ENCODE measurements at places on chromosomes 2 and 18. TPM values are rescaled to one million over a fixed set of nuclear protein-coding genes. Genes with fewer than 3 reads are reported as not detected.

CCDC102B gene
- 3.3 TPM for total RNA-seq

ZNF892 gene
- total RNA-seq, result 1.4 TPM

SERPINB4 gene
- total RNA-seq, result not detected

RAB17 gene
- 0.32 TPM for total RNA-seq

SAG gene
- total RNA-seq, result not detected

SPC25 gene
- total RNA-seq, result not detected

PTPN4 gene
- 35.9 TPM for total RNA-seq

OTX1 gene
- total RNA-seq, result not detected

PLCD4 gene
- total RNA-seq, result 1.9 TPM

HMSD gene
- total RNA-seq, result not detected

CEBPZOS gene
- 2.9 TPM for total RNA-seq

SCYGR3 gene
- total RNA-seq, result not detected

DSG4 gene
- not detected for total RNA-seq

ATP8B1 gene
- 30.9 TPM for total RNA-seq

ZAP70 gene
- total RNA-seq, result 2.7 TPM

SLC9A4 gene
- not detected for total RNA-seq

SMIM21 gene
- not detected for total RNA-seq

GATA6 gene
- total RNA-seq, result 89.3 TPM

SLC23A3 gene
- 14.2 TPM for total RNA-seq

ID2 gene
- 752 TPM for total RNA-seq

POTEI gene
- total RNA-seq, result not detected

EFEMP1 gene
- 1,320 TPM for total RNA-seq

FOXD4L1 gene
- not detected for total RNA-seq

SERPINB5 gene
- not detected for total RNA-seq

MARCHF4 gene
- total RNA-seq, result not detected

IL1R1 gene
- total RNA-seq, result 132 TPM

ALPG gene
- total RNA-seq, result not detected

SPDYA gene
- 0.32 TPM for total RNA-seq

ADAM23 gene
- total RNA-seq, result 2.3 TPM

RUFY4 gene
- total RNA-seq, result not detected

ACADL gene
- total RNA-seq, result 18.5 TPM

CCDC178 gene
- not detected for total RNA-seq
